ENCODE measurements at places on chromosomes 4 and X.

DNA sequence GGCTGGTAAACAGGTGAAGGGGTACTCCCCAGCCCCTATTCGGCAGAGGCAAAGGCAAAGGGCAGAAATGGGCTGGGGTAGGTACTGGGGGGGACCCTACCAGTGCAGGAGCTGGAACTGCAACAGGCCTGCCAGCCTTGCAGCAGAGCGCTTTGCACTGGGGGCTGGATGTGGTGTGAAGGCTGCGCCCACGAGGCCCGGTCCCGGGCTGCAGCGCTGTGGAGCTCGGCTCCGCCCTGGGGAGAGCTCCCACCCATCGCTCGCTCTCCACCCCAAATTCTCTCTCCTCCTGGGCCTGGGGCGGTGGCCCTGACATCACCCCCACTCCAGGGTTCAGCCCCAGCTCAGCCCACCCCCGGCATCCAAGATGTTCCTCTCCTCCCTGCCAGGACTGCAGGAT, 24.2 kb downstream of the IQSEC2 start:
- no peak for DNase-seq

- no peak for DNase-seq
These were observed 2.9 kb downstream of the ZNF732 start for GRCh38 chr4:302381-302780.

GRCh38 chrX:43175434-43175833, 397.5 kb upstream of the PPP1R2C start:
- DNase-seq: no peak

GRCh38 chr4:43325220-43325967, 432.9 kb downstream of the GRXCR1 start:
- no peak for DNase-seq

- no peak for DNase-seq
These were observed 78.0 kb upstream of the RXFP1 start for GRCh38 chr4:158443731-158444130.

DNA sequence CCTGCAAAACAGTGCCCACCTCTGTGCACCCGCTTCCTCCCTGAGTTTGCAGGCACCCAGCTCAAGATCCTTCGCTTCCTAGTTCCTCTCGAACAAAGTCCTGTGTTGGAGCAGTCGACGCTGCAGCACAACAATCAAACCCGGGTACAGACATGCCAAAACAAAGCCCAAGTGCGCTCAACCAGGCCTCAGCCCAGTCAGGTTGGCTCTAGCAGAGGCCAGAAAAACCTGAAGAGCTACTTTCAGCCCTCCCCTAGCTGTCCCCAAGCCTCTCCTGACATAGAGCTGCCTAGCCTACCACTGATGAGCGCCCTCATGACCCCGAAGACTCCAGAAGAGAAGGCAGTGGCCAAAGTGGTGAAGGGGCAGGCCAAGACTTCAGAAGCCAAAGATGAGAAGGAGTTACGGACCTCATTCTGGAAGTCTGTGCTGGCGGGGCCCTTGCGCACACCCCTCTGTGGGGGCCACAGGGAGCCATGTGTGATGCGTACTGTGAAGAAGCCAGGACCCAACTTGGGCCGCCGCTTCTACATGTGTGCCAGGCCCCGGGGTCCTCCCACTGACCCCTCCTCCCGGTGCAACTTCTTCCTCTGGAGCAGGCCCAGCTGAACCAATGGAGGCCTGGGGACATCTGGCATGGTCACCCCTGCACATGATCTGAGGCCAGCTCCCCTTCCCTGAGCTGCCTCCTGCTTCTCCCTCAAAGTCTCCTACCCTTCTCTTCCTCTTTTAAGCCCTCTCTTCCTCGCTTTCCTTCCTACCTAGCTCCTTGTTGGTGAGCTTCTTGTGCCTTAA, 6.9 kb downstream of the APEX2 start:
- DNase-seq: no peak

DNA sequence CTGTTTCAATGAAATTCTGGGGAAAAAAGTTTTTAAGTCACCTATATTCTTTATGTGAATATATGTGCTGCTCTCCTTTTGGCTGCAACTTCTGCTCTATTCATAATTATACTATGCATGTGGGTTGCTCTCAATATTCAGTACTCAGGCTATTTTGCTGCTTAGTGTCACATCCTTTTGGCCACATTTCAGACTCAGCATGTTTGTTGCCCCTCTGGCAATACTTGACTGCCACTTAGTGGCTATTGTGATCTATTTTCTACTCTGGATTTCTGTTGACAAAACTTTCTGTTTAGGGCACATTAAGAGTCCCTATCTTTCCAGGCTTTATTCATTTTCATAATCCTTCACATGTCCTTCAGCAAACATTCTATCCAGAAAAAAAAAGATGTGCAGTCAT, 15.8 kb upstream of the CT45A1 start:
- DNase-seq: no peak

DNA sequence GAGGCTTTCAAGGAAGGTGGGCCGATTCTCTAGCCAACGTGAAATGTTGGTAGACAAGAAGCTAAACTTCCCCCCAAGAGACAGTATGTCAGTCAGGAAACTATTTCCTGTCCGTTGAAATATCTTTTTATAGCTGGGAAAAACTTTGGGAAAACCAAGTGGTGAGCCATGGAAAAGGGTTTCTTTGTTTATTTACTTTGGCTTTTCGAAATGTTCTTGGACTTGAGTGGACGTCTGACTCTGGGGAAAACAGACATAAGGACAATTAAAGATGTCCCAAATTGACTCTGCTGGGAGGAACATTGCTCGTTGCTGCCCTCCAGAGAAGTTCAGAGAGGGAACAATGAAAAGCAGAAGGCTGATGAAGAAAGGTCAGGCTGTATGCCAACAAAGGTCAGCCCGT, 295.4 kb downstream of the RAPGEF2 start:
- no peak for DNase-seq

Data from GM04504 (cell line).